ENCODE measurements at places on chromosomes 5 and 9.

- no peak for DNase-seq
Observed at GRCh38 chr5:124194282-124194681, 552.2 kb downstream of the ZNF608 start.

GRCh38 chr9:137987244-137988030 is 109.9 kb downstream of the CACNA1B start:
- no peak for DNase-seq

DNA sequence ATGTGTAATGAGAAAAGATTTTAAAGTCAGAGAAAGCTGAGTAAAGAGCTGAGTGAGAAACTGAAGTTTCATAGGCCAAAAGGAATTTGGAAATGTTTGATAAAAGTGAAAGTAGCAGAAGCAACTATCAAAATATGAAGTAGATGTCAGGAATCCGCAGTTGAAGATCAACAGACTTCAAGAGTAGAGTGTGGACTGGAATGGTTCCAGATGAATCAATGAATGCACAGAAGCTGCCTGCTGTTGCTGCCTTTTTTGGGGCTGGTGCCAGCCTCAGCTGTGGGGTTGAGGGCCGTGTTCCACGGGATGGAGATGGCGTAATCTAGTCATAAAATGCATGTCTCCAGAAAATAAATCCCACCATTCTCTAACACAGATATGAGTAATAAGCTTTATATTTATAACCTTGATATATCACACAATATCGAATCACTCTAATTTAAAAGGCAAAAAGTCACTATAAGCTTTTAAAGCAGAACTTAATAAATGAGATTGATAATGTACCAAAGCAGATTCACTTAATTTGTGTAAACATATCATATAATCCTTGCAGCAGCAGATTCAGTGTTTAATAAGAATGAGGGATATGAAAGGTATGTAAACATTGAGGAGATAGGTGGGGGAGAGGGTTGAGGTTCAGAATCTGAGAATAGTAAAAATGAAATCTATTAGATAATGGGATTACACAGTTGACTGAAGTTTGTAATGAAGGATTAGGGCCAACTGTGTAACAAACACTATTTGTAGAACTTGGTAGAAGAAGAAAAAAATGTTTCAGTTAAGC is 652.3 kb upstream of the FTMT start:
- DNase-seq = no peak

- DNase-seq = no peak
Observed at GRCh38 chr5:62143268-62144229, 162.5 kb upstream of the KIF2A start.

DNA sequence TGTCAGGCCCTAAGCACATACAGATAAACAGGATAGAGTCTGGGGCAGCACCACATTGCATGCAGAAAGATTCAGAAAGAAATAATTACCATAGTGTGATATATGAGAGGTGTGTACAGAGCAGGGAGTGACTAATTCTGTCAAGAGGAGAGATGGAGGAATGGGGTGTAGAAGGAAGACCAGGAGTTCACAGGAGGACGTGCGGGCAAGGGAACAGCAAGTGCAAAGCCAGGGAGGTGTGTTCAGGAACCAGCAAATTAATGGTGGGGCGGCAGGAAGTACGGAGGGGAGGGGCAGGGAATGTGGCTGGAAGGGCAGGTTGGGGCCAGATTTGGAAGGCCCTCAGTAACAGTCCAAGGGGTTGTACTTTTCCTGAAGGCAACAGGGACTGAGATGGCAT is 17.4 kb downstream of the EGR1 start:
- no peak for DNase-seq

DNA sequence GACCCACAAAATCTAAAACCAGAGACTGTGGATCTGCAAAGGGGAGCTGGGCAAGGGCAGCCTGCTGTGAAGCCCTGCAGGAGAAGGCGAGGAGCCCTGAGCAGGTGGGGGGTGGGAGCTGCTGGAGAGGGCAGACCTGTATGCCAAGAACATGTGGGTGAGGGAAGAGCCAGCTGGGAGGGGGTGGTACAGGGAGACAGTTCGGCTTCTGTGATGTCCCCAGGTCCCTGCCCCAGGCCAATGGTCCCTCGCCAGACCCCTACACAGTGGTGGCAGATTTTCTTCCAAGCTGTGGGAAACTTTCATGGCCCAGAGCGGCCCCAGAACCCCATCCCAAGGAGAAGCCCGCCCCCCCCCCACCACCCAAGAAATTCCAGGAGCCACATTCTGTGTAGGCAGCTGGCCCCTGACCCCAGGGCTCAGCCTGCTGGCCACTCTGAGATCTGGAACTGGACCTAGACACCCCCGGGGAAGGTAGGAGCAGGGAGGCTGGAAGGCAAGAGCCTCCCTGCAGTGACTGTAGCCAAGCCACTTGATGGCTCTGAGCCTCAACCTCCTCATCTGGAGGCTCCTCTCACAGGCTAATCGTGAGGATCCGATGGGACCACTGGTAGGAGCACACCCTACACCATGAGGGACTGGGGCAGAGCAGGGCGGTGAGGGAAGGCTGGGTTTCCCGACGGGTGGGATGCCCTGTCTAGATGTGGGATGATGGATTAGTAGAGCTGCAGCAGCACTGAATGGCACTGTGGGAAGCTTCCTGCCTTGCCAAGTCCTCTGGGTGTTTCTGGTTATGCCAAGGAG is 22.6 kb upstream of the CSF1R start:
- DNase-seq = no peak
